ENCODE measurements at places on chromosomes 13 and 19.

DNA sequence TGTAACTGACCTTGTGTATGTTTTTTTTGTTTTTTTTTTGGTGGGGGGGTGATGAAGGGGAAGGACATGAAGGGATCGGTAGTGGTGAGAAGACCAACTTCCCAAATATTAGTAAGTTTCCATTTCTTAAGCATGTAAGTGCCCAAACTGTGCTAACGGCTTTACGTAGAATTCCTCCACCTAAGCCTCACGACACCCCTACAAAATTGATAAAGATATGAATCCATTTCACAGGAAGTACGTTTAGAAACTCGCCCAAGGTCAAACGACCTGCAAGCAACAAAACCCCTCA lies 649 bp downstream of the UQCRFS1 start:
- DNase-seq, result no peak

- no peak for DNase-seq
These were observed 19.2 kb downstream of the RAB20 start for GRCh38 chr13:110542169-110542796.

- DNase-seq, result no peak
These were observed 73.4 kb upstream of the UBL3 start for GRCh38 chr13:29923554-29924481.

GRCh38 chr19:38433268-38433733 lies at the start of gene RYR1:
Gene RYR1 (plus strand): TSS chr19:38433691. CDS start chr19:38433830, 139 bp downstream.
- DNase-seq, result peak; percentile 94

DNA sequence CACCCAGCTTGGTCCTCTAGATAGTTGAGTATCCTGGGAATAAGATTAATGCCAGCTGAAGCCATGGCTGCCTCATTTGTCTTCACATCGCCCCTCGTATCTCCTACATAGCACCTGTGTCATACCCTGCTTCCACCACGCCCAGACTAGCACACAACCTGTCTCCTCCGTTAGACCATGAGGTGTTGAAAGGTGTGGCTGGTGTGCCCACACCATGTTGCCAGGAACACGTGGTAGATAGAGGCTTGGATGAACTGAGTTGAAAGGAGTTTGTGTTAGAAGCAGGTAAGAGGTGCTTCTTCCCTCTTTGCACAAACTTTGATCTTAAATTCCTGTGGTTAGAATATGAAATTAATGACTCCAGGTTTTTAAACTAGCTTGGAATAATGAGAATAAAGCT lies 40.1 kb downstream of the RGCC start:
- no peak for DNase-seq

DNA sequence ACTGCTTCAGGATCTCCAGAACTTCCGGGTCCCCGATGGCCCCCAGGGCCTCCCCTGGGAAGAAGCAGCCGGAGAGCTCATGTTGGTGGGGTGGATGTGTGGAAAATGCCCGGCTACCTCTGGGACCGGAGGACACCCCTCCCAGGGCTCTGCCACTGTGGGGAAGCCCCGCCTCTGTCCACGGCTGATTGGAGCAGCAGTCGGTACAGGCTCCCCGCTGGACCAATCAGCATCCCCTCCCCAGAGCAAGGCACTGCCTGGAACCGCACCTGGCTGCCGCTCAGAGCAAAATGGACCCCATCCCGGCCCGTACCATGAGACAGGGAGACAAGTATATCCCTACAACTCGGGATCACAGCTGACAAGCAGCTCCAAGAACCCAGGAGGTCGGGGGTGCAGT lies 6.4 kb downstream of the DOHH start:
- peak; percentile 95 for DNase-seq

GRCh38 chr13:30124131-30124768 lies 183.1 kb downstream of the KATNAL1 start:
- no peak for DNase-seq

GRCh38 chr13:50133358-50133953 lies 118.2 kb downstream of the KCNRG start:
- no peak for DNase-seq

- no peak for DNase-seq
These were observed 15.9 kb upstream of the S1PR4 start for GRCh38 chr19:3162418-3163229.

DNA sequence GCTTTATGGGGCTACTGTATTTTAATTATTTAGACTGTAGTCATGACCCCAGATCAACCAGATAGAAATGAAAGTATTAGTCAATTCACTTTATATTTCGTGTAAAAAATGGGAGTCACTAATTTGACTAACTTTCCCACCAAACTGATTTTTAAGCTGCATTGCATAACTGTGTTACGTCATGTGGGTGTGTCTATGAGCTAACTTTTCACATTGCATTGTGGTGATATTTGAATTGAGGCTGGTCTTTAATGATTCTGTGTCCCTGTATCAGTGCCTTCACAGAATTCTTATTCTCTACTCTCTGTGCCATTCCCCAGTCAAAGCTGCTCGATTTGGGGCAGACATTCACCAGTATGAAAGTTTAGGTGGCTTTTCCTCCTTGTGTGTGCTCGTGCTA lies 172.7 kb upstream of the MAB21L1 start:
- no peak for DNase-seq

- DNase-seq, result peak; percentile 87
These were observed 20.2 kb downstream of the BBC3 start for GRCh38 chr19:47210689-47211316.

DNA sequence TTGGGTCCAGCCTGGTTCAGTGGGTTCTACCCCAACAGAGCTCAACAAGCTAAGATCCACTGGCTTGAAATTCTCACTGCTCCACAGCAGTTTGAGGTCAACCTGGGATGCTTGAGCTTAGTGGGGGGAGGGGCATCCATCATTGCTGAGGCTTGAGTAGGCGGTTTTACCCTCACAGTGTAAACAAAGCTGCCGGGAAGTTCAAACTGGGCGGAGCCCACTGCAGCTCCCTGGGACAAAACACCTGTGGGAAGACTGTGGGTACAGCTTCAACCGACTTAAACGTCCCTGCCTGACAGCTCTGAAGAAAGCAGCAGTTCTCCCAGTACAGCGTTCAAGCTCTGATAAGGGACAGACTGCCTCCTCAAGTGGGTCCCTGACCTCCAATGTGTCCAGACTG lies 1161.9 kb downstream of the UQCRFS1 start:
- DNase-seq, result no peak

DNA sequence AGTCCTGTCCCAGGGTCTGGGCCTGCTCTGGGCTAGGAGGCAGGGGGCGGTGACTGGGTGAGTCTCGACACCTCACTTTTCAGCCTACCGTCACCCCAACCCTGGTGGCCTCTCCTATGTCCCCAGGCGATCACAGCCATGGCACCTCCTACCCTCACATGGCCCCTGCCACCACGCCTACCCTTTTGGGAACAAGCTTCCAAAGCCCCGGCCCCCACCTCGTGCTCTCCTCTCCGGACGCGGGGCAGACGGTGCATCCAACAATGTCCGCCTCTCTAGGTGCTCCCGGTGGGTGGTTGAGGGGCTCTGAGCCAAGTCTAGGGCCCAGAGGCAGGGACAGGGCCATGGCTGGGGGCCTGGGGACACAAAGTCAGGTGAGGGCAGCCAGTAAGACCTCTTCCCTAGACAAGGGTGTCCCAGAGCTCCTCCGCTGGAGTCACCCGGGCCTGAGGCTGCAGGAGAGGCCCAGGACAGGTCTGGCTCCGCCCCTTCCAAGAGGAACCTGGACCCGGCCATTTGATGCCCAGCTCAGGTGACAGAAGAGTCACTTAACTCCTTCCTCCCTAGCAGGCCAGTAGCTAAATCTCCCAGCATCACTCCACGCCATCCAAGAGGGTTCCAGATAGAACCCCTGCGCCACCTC lies at the start of gene SYNE4:
SYNE4 (minus strand) TSS at position 478 of the 643 bp plus-strand sequence; CDS start at position 346, 132 bp downstream.
- no peak for DNase-seq

DNA sequence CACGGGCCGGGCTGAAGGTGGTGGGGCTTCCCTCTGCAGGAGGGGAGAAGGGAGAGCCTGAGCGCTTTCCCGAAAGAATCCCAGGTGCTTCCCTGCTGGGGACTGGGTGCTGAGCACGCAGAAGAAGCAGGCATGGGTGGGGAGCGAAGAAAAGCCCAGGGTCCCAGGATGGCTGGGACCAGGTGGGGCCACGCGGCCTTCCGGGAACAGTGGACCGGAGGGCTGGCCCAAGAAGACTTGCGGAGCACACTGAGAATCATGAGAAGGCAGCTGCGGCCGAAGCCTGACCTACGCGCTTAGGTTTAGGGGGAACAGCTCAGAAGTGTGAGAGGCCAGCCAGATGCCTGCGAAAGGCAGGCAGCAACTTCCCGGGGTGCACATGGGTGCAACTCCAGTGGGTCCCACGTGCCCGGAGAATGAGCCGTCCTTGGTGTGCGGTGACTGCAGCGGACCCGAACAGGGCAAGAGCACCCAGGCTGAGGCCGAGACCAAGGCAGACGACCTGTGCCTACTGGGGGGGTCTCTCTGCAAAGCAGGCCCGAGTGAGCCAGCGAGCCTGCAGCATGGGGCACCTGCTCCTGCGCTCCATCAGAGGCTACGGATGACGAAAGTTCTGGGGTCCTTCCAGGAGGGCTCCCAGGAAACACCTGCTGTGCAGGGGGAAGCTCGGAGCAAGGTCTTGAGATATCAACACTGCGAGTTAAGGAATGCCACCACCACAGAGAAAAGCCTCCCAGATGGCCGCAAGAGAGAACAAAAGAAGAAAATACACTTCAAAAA lies 52.4 kb downstream of the MLLT1 start:
- no peak for DNase-seq

DNA sequence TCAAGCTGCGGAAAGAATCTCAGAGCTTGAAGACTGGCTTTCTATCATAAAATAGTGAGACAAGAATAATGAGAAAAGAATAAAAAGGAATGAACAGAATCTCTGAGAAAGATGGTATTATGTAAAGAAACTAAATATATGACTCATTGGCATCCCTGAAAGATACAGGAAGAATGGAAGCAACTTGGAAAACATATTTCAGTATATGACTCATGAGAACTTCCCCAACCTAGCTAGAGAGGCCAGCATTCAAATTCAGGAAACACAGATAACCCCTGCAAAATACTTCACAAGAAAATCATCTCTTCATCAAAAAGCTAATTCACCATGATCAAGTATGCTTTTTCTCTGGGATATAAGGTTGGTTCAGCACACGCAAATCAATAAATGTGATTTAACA lies 2318.0 kb downstream of the PCDH9 start:
- no peak for DNase-seq

- no peak for DNase-seq
These were observed 63.9 kb upstream of the STARD13 start for GRCh38 chr13:33349288-33349985.

GRCh38 chr13:110700186-110700585 lies 5.7 kb downstream of the CARS2 start:
- DNase-seq, result no peak

- DNase-seq, result no peak
These were observed 114.6 kb downstream of the KDM4B start for GRCh38 chr19:5083547-5083965.

GRCh38 chr13:75364131-75364713 lies 117.7 kb downstream of the TBC1D4 start:
- no peak for DNase-seq

- DNase-seq, result peak; percentile 97
These were observed at the start of gene SCGB2B2 for GRCh38 chr19:34676697-34677385. Gene SCGB2B2 (minus strand): TSS chr19:34677159. CDS start chr19:34594563, 82,596 bp downstream.

DNA sequence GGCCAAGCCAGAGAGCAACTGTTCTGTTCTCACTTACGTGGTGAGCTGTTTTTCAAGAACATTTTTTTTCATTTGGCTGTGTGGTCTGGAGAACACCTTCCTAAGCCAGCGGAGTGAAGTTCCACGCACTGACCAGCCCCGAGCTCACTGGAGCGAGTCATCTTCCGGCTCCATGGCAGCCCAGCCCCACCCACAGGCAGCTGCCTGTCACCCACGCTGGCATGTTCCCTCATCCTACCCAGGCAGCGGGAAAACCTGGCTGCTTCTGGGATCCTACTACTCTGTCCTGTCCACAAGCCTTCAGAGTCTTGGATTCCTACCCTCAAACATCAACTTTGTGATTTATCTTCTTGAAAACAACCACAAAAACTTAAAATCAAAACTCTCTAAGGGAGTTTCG lies 76.2 kb downstream of the GGACT start:
- DNase-seq, result no peak

DNA sequence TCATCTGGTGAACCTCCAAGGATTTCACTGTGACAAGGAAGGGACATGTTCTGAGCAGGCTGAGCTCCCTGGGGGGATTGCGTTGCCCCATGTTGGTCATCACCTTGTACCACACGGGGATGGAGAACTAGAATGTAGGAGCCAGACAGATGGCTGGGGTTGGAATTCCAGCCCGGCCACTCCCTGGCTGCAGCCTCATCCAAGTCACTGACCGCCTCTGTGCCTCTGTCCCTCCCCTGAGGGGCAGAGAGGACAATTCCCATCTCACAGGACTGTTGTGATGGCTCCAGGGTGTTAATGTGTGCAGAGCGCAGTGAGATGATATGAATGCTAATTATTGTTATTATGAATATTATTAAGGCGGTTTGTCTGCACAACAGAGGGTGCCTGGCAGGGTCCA lies 24.1 kb downstream of the ADGRL1 start:
- DNase-seq, result no peak

GRCh38 chr19:33674626-33675367 lies 53.0 kb downstream of the CHST8 start:
- no peak for DNase-seq

GRCh38 chr19:3470500-3471128 lies 9.7 kb downstream of the SMIM24 start:
- no peak for DNase-seq

GRCh38 chr13:98798849-98799645 lies 46.6 kb upstream of the SLC15A1 start:
- DNase-seq, result no peak

GRCh38 chr19:41928221-41928683 lies at the start of gene ERFL:
Gene ERFL (minus strand): TSS chr19:41928449. CDS start chr19:41912919, 15,530 bp downstream.
- no peak for DNase-seq

GRCh38 chr19:5037936-5038335 lies 69.0 kb downstream of the KDM4B start:
- no peak for DNase-seq

DNA sequence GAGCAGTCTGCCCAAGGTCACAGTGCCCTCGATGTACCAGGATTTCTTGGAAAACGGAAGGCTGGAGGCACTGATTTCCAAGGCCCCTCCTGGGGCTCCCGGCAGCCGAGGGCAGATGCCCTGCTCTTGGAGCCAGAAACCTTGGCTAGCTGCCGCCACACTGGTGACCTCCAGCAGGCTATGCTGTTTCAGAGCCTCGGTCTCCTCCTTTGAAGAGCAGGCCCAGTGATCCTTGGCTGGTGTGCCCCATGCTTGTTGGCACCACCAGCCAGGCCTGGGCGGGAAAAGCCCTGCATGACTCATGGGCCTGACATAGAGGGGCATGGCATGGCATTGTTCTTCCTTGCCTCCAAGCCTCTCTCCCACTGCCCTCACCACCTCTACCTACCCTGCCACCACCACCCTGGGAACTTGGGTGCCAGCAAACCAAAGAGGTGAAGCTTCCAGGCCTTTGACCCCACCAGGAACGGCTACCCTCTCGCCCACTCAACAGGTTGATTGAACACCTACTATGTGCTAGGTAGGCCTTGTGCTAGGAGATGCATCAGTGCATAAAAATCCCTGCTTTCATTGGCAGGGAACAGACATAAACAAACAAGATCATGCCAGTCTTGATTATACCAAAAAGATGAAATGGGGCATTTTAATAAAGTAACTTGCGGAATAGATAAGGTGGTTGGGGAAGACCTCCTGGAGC lies 1.6 kb upstream of the CLEC11A start:
- DNase-seq, result no peak

- DNase-seq, result no peak
These were observed 24.3 kb downstream of the ARL11 start for GRCh38 chr13:49652355-49653305.
